ENCODE measurements at places on chromosomes 7 and 10.

GRCh38 chr10:68154211-68154497 is 44.9 kb downstream of the MYPN start:
- DNase-seq, result no peak

GRCh38 chr7:45650404-45651394 is 76.5 kb downstream of the ADCY1 start:
- DNase-seq, result no peak

- no peak for DNase-seq
Measured at GRCh38 chr7:92517631-92518030, 10.7 kb downstream of the PEX1 start.

GRCh38 chr10:123135415-123136141 is at the start of gene HMX3:
HMX3 (plus strand) TSS chr10:123135970; CDS start chr10:123136051, 81 bp downstream.
- peak; percentile 37 for DNase-seq

DNA sequence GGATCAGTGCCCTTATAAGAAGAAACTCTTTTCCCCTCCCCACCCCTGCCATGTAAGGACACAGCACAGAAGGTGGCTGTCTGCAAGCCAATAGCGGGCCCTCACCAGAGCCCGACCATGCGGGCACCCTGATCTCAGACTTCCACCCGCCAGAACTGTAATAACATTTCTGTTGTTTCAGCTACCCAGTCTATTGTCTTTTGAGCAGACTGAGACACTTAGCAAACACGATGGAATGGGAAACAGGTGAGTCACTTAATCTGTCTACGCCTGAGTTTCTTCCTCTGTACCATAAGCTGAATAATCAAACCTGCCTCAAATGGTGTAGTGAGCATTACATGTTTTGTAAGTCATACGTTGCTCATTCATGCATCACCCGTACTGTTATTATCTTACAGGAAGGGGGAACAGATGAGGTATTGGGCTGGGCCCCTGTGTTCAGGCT is 58.2 kb downstream of the STRA8 start:
- DNase-seq, result no peak

DNA sequence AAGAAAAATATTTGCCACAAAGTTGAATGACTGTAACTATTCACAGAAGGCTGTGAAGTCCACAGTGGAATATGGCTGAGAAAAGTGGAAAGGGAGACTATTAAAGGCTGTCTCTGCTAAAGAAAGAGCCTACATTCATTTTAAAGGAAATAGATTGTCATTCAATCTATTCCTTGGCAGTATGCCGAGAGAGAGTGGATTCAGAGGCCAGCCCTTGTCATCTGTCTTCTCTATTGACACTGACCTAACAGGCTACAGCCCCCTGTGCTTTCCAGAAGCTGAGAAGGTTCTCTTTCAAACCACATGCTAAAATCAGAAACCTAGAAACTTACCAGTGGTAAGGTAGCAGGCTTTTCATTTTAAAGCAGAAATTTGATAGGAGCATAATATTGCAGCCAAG is 12.1 kb downstream of the ODAD2 start:
- no peak for DNase-seq

DNA sequence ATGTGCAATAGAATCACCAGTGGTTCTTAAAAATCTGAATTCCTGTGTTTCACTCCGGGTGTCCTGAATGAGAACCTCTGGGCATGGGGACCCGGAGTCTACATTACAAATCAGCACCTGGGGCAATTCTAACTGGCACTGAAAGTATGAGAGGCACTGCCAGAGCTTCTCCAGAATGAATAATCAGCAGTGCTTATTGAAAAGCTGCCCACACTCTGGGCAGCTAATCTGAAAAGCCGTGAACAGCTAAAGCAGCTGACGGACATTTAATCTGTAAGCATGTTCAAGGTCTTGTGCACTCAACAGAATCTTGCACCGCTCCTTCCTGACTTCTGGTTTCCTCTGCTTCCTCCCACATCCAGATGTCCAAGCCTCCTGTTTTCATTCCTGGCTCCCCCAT is 113.3 kb upstream of the KIF5B start:
- DNase-seq, result no peak

GRCh38 chr10:19252531-19252930 is 203.9 kb downstream of the MALRD1 start:
- no peak for DNase-seq

DNA sequence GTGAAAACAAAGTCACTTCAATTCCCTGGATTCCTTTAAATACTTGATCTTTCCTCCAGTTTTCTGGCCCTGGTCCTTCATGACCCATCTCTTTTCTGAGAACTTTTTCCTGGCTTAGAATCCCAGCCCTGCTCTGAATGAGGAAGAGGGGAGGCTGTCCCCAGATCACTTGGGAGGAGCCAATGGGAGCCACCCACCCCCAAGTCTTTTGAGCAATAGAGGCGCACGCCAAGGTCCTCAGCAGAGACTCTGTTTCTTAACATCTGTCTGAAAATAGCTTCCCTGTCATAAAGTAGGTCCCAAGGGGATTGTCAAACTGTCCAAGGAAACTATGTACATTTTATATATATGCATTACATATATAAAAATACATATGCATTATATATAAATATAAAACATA is 126.8 kb downstream of the ADRA2A start:
- DNase-seq, result no peak

DNA sequence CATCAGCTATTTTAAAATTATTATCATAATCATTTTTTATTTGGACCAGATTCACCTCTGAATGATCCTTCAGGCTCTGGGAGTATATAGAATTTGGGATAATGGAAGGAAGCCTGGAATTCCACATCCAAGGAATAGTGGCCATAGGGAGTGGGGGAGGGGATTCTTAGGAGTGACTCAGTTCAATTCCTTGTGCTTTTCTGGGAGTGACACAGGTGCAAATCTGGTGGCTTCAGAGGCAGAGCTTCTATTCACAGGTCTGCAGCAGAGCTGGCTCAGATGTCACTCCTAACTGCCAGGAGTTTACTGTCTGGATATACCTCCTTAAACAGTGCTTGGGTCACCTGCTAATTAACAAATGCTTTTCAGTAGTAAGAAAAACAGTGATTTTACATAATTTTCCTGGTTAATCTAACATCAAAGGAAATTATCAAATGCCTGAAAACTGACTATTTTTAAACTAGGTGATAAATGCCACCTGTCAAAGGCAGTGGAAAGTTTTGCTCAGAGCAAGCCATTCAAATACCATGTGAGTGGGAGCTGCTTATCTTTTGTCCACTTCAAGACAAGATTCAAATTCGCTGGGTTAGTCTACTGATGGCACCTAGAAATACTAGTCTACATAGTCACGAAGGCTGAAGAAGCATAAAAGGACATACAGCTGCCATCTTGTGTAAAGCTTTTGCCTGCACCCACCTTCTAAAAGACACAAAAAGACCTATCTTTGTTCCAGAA is 106.7 kb upstream of the LAMB4 start:
- no peak for DNase-seq

- DNase-seq, result no peak
Measured at GRCh38 chr10:59126991-59127390, 49.5 kb upstream of the PHYHIPL start.

DNA sequence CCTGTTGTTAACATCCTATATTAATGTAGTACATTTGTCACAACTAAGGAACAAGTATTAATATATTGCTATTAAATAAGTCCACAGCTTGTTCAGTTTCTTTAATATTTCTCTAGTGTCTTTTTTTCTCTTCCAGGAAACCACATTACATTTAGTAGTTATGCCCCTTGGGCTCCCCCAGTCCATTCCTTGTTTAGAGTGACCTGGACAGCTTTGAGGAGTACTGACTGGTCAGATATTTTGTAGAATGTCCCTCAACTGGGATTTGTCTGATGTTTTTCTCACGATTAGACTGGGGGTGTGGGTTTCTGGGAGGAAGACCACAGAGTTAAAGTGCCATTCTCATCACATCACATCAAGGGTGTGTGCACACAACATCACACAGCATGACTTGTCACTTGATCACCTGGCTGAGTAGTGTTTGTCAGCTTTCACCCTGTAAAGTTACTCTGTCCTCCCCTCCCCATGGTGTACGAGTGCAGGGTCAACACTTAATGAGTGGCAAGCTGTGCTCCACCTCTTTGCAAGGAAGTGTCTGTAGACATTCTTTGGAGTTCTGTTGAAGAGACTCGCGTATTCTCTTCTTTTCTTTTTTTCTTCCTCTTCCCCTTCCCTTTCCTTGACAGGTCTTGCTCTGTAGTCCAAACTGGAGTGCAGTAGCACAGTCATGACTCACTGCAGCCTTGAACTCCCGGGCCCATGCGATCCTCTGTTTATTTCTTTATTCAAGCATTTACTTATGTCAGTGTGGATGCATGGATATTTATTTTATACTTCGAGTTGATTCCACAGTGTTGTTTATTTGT is 10.2 kb downstream of the LMTK2 start:
- no peak for DNase-seq

DNA sequence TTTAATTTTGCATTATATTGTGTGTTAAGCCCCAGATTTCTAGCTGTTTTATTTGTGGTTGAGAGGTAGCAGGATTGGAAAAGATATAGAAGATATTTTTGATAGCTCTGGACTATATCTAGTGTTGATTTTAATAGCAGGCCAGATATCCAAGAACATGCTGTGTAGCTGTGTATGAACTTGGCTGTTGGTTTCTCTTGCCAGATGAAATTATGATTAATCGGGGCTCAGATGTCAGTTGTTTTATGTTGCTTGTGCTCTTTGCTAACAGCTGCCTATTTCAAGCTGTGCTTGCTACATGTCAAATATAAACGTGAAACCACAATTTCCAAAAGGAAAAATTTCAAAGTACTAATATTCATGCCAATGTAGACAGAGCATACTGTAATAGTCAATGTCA is 141.1 kb downstream of the GRM3 start:
- no peak for DNase-seq

DNA sequence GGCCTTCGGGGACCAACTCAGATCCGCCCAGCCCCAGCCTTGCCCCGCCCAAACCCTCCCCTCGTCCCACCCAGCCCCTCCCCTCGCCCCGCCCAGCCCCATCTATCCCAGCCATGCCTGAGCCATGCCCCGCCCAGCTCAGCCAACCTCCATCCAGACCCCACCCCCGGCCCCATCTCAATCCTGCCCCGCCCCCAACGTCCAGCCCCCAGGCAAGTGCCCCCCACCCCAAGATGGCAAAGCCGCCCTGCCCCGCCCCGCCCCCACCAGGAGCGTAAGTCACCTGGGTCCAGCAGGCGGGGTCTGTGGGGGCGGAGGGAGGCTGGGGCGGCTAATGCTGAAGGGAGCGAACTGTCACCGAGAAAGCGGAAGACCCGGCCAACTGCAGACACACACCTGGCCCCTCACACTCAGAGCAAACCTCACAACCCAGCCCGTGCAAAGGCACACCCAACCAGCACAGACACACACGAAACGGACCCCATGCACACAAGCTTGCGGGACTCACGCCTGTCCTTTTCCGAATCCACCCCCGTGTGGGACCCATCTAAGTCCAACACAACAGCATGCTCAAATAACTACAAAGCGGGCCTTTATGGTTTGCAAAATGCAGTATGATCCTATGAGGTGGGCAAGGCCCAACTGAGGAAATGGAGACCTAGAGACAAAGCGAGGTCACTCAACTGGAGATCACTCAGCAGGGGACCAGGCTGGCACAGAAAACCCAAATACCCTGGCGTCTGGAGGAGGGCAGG is 11.5 kb upstream of the OGA start:
- DNase-seq, result peak; percentile 79

DNA sequence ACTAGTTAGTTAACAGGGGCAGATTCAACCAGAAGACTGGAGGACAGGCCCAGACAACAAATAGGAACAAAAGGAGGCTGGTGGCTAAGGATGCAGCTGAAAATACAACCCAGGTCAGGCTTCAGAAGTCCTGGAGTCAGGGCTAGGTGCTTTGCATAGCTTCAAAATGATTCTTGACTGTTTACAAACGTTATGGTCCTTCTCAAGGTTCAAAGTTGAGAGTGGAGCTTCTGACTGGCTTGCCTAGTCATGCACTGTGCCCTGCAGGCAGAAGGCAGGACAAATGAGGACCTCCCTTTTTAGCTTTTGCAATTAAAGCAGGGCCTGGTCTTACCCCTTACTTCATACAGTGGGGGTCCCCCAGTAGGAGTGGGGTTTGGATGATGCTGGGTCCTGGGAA is 4.4 kb upstream of the CDH23 start:
- DNase-seq, result no peak

GRCh38 chr10:57791546-57791945 is 476.1 kb downstream of the IPMK start:
- DNase-seq, result no peak

Data from CD4-positive, alpha-beta T cell treated with Interleukin-6 for 4 hours (primary cell).